Epithelial cell of prostate (primary cell): ENCODE measurements at places on chromosomes 16 and 17.

- no peak for DNase-seq
These were observed 19.8 kb downstream of the PLXDC1 start for GRCh38 chr17:39131616-39132015.

- DNase-seq, result no peak
These were observed 82.4 kb downstream of the WNT3 start for GRCh38 chr17:46736100-46736499.

- no peak for DNase-seq
These were observed 759 bp downstream of the ALKBH5 start for GRCh38 chr17:18184143-18185031.

DNA sequence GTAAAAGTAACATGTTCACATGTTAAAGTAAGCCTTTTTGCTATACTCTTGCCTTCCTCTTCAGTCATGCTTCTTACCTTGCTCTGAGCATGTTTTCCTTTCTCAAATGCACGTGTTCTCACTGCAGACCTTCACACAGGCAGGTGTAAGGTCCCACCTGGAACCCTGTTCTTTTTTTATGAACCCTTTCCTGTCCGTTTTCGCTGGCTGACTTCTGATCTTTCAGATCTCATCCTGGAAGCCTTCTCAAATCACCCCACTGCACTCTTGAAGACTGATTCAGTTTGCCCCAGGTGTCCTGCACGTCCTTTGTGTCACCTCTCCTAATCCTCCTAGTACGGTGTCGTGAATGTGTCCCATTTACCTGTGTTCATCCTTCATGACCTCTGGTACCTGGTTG, 313.6 kb downstream of the SNX29 start:
- no peak for DNase-seq

DNA sequence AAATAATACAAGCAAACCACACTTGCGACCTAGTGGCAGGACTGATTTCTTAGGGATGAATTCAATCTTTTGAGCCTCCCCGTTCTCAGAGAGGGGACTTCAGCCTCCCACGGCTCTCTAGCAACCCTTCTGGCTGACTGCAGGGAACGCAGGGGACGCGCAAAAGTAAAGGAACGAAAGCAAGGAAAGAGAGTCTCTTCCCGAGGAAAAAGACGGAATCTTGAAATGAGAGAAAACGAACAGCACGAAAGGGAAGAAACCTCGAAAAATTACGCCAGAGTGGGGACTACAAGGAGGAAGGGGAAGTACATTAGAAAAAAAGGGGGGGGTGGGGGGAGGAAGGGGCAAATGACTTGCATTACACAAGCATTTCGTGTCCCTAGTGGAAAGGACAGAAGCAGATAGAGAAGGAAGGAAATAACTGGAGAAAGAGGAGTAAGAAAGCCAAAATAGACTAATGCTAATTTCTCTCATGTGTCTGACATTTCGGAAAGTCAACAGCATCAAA, 1.2 kb downstream of the GRB2 start:
- no peak for DNase-seq
